ENCODE measurements at places on chromosomes 13 and 19.

DNA sequence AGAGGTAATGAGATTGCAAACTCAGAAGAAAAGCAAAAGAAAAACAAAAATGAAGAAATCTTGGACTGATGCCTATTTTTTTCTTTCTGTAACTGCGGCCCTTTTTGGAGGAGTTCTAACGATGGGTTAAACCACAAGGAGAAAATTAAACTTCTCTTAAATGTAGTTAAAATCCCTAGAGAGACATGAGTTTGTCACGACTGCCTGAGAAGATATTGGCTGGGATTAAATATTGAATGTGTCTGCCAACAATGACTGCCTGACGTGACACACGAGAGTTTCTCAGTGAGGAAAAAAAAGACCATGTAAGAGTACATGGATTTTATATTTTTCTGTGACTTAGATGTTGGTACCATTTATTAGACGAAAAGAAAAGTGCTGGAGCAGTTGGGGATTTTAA, 1013.4 kb downstream of the PCDH9 start:
- DNase-seq: no peak

DNA sequence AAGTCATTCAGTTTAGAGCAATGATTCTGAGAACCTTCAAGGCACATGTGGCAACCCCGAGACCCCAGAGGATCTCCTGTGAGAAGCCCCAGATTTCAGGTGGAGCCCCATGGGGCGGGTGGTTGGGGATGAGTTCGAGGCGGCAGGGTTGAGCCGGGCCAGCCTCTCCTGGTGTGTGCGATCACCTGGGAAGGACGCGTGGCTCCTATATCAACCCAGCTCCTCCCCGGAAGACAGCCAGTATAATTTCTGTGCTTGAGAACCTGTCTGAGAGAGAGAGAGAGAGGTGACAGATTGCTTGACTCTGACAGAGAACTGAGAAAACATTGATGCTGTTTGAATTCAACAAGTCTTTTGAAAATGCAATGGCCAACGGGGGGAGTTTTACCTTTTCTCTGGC, 89.0 kb downstream of the TEX29 start:
- DNase-seq: no peak

GRCh38 chr13:31385540-31385939, 185.8 kb downstream of the B3GLCT start:
- no peak for DNase-seq

DNA sequence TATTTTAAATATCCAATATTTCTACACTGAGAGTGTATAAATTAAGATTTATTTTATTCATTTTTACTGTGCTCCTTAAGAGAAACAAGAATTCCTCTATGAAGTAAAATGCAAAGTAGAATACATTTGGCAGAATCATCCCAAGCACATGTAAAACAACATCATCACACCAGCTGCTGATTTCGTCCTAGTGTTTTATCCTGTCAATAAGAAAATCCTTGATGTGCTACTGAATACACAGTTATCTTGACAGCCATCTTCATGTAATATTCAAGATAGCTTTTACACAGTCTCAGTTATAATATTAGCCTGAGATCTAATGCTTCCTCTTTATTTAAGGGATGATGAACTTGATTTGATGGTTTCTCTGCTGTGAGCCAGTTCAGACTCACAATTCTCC, 282.4 kb downstream of the MZT1 start:
- no peak for DNase-seq

DNA sequence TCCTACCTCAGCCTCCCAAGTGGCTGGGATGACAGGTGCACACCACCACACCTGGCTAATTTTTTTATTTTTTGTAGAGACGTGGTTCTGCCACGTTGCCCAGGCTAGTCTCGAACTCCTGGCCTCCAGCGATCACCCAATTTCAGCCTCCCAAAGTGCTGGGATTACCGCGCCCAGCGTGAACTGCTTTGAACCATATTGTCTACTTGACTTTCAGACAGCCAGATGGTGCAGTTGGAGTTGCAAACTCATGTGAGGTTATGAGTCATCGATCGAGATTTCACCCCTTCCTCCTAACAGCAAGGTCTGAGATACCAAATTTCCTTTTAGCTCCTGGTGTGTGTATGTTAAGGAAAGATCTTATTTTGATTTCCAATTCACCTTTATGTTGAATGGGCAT, 2.7 kb downstream of the SLC27A1 start:
- DNase-seq: no peak

GRCh38 chr13:73337532-73337931, 278.7 kb downstream of the KLF5 start:
- no peak for DNase-seq

- DNase-seq: no peak
Measured at GRCh38 chr19:29561601-29562000, 35.8 kb downstream of the VSTM2B start.

DNA sequence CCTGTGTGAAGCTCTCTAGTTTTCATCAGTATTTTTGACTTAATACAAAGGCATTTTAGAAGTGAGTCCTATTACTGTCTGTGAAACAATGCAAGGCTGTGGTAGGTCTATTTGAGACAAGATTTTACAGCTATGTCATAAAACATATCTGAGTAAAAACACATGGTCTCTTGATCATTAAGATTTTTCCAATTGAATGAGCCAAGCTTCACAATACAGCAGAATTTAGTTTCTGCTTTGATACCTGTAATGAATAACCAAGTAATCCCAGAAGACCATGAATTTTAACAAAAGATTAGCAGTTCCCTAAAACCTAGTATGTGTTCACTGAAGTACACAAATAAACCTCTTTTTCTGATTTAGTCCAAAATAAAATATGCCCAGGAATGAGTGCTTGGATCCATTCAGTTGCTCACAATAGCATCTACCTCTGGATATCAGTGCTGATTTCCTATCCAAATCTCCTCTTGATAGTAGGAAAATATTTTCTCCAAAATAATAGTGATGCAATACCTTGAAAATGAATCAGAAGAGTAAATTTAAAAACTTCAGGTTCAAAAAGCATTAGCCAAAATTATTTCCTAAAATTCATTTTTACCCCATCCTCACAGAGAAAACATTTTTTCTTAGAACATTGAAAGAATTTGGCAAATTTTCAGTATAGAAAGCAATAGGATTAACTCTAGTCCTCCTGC, 533.5 kb upstream of the SGCG start:
- DNase-seq: no peak

DNA sequence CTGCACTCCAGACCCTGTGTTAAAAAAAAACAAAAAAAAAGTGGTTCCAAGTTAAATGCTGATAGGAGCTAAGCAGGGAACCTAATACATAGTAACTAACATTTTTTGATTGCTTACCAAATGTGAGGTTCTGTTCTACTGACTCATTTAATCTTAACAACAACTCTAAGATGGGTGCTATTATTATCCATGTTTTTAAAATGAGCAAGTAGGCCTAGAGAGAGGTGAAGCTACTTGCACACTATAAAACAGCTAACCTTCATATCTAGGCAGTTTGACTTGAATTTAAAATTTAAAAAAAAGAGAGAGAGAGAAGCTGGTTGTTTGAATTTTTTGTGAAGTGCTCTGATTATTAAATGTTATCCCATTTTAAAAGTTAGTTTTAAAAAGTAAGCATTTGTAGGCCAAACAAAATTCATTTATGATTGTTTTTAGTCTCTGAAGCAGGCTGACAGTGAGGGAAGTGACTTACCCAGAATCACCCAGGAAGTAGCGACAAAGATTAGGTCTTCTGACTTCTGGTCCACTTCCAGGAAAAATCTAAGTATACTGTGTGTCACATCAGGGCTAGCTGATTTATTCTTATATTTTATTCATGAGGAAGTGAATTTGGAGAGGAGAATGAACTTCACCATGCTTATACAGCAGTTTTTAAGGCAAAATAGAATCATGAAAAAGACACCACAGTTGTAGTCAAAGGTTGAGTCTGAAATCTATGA, 2.4 kb downstream of the SIGLECL1 start:
- DNase-seq: no peak

- no peak for DNase-seq
Measured at GRCh38 chr13:25977216-25977615, 74.6 kb downstream of the SHISA2 start.

DNA sequence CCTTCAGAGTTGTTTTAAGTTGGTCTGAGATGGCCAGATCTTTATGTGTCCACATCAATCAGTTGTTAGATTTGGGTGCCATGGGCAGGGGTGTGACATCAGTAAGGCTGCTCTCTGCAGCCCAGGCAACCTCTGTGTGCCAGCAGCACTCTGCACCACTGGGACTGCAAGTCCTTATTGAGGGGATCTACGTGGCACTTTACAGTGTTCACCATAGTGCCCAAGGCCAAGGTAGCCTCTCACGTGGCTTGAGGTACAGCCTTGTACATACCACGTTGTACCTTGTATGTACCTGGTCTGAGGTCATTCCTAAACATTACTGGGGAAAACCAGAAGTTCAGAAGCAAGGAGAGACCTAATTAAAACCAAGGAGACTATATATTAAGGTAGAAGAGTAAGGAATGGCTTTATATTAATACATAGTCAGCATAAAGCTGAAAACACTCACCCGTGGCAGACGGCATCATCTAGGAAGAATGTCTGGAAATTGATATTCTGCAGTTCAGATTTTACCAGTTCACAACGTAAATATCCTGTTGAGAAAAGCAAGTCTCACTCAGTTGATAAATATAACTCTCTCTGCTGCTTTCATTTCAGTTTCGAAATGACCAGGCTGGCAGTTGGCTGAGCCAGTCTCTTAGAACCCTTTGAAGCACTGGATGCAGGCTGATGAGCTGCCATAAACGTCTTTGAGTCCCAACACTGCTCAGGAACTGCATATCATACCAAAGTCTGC, 128.8 kb downstream of the ZDHHC20 start:
- DNase-seq: no peak

DNA sequence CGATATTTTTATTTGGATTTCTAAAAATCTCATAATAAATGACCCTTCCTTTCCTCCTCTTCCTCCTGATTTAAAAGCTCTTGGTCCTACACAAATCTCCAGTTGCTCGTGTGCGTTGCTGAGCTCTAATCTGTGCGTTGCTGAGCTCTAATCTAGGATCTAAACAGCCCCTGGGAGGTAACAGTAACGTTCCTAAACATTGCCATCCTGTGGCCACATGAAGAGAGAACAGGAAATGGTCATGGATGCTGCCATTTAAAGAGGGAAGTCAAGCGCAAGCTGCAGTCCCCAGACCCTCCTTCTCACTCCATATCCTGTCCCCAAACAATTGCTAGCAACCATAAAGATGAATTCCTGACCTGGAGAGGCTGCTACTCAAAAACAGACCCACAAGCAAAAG, 170.8 kb downstream of the NUFIP1 start:
- peak; percentile 6 for DNase-seq

GRCh38 chr13:63307228-63307627, 1891.6 kb upstream of the PCDH20 start:
- no peak for DNase-seq

DNA sequence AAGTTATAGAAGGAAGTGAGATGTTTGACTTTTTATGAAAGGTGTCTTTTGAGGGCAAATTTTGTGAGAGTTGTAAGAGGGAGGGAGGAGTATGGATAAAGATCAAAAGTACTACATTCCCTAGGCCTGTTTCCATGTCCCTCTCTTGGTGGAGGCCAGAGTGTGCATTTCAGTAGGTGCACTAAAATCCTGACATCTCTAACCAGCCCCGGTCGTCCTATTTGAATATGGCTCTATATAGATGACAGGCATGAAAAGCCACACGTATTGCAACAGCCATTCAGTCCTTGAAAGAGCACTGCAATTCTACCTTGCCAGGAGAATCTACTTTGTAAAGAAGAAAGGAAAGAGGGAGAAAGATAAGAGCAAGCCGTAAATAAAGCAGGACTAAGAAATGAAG, 510.1 kb downstream of the IRS2 start:
- no peak for DNase-seq

DNA sequence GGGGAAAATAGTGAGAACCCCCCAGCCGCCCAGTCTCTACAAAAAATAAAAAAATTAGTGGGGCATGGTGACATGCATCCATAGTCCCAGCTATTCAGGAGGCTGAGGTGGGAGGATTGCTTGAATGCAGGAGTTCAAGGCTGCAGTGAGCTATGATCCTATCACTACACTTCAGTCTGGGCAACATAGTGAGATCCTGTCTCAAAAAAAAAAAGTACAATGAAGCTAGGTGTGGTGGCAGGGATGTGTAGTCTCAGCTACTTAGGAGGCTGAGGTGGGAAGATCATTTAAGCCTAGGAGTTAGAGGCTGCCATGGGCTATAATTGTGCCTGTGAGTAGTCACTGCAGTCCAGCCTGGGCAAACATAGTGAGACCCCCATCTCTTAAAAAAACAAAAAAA, 8.9 kb downstream of the PCCA start:
- DNase-seq: no peak

DNA sequence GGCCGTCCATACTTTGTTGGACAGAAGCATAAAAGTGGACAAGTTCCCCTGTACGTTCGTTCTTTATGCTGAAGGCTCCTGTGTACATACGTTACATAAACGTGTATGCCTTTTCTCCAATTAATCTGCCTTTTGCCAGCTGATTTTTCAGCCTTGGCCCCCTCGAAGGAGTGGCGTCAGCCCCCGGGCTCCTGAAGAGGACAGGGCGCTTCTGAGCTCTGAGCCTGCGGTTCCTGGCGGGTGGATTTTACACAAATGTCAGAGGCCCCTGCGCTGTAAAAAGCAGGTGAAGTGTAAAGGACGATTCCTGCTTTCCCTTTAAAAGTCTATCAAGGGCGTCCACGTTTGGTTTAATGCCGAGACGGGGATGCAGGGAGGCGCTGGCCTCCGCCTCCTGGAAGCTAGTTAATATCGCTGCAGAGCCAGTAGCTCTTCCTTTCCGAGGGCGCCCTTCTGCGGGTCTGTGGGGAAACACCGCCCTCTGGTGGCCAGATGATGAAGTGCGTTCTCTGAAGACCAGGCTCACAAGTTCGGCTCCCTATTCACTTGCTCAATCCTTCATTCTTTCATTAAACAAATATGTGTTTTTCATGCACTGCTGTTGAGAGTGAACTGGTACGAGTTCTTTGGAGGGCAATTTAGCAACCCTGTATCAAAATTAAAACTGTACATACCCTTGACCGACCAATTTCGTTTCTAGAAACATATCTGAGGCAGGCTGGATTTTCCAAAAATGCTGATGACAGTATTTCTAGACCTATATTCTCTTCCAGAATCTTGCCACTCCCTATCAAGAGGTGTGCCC, 62.0 kb downstream of the GPR12 start:
- DNase-seq: peak; percentile 89

GRCh38 chr19:4730740-4731171, 7.1 kb upstream of the DPP9 start:
- peak; percentile 49 for DNase-seq

Data from natural killer cell (primary cell).